ENCODE measurements at places on chromosomes 3 and 15.

- no peak for DNase-seq
Measured at GRCh38 chr3:151225040-151225975, 22.3 kb upstream of the GPR171 start.

DNA sequence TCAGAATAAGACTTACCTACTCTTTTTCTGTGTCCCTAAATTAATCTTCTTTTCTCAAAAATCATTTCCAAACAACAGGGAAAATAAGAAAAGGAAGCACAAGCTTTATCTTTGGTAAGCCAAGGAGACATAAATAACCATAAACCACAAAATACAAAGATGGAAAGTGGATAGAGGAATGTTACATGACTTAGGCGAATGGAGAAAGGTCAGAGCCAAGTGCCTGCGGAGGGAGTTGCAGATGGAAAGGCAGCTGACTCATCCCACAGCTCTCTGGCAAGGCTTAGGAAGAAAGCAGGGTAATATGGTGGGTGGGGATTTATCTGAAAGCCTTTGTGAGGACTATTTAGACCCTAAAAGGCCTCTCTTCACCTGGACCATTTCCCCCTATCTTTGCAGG is 72.8 kb downstream of the GALK2 start:
- no peak for DNase-seq

GRCh38 chr3:187290503-187290902 is 1.0 kb downstream of the MASP1 start:
- no peak for DNase-seq

- no peak for DNase-seq
Measured at GRCh38 chr15:74535388-74536084, 5.5 kb upstream of the ARID3B start.

- no peak for DNase-seq
Measured at GRCh38 chr3:140540262-140540661, 137.6 kb upstream of the TRIM42 start.

DNA sequence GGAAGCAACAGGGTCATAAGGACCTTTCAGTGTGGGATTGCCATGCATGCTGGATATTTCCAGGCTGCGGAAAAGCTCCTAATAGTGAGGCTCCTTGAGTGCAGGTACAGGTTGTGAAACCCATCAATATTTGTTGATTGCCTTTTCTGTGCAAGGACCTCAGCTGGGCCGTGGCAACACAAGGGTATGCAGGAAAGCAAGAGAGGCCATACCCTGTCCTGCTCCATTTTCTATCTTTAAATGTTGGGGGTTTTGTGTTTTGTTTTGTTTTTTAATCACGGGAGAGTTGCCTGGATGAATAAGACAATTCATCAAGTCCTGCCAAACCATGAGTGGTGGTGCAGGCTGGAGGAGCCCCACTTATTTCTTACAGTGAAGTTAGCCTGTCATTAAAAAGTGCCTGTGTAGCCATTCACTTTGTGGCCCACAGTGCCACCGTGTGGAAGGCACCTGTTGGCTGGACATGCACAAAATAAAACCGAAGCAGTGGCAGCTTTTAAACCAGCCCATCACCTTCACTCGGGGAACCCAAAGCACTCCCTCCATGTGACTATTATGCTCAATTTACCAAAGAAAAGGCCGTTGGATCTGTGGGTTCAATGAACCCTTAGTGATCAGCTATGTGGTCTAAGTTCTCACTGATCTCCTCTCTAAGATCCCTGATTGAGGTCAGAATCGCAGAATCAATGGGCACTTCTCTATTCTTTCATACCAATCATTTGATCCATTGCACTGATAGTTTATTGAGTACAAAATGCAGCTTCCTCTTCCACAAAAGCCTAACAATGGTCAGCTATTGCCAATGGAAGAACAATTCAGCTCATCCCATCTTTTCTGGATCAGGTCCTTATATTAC is 42.2 kb downstream of the CLDN18 start:
- DNase-seq, result peak; percentile 48

GRCh38 chr3:67083277-67083676 is 85.2 kb downstream of the KBTBD8 start:
- peak; percentile 49 for DNase-seq

DNA sequence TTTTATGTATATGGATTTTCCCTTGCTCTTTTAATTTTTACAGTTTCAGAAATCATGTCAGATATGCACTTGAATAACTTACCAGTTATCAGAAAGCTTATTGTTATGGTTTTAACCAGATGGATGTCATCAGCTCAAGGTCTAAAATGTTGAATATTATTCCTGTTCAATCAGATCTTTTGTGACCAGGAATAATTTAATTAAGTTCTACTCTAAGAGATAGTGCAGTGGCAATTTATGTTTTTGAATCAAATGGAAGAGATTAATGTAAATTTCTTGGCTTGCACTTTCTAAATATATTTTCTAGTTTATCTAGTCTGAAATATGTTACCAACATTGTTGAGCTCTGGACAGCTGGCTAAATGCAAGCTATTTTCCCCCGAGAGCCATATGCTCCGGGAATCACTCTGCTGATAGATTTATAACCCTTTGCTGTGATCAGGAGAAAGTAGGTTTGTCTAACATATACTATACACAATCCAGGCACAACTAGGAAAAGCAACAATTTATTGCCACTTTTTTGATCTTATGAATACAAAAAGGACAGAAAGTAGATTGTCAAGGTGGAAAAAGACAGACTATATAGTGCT is 76.8 kb upstream of the CD96 start:
- no peak for DNase-seq

DNA sequence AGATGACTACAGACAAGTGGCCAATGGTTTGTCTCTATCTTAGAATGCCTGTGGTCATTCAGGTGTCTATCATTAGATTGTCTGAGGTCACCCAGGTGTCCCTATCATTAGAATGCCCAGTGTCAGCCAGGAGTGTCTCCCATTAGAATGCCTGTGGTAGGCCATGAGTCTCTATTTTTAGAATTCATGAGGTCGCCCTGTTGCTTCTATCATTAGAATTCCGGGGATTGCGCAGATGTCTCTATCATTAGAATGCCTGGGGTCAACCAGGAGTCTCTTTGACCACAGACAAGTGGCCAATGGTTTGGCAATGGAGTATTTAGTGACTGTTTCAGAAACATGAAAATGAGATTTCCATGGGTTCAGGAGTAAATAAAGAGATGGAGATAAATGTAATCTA is 7.6 kb downstream of the RTP2 start:
- no peak for DNase-seq

- no peak for DNase-seq
Measured at GRCh38 chr3:184196536-184196935, 10.5 kb downstream of the ABCF3 start.

DNA sequence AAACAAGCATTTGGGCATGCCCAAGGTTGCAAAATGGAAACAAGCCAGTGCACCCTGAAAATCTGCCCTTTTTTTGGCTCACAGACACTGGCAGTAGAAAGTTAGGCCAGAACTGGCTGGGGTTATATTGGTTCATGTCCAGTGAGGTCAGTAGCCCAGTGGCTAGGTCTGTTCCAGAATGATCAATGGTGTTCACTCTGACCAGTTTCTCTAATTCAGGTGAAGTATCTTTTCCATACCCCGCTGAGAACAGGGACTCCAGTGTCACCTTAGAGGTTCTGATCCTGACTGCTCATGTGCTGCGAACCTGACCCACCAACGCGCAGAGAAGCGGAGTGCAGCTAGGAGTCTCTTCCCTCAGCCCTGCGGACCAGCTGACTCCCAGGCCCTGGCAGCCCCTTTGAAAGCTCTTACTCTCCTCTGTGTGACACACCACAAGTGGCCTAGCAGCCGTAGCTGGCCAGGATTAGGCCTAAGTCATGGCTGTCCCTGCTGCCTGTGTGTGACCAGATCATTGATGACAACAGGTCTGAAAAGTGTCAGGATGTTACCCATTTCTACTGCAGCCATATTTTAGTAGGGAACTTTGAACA is 123.5 kb downstream of the GHSR start:
- DNase-seq, result no peak

DNA sequence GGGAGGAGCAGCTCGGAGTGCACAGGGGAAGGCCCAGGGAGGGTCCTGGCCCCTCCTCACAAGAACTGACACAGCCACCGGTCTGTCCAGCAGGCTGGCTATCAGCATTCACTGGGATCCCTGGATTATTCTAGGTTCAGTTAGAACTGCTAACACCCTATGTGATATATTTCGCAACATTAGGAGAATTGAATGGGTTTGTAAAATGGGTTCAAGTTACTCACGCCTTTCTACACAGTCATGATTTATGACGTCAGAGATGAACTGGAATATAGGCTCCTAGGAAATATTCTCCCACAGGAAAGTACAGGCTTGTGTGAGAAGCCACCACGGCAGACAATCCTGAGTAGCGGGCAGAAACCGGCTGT is 969 bp upstream of the BSN start:
- no peak for DNase-seq

- DNase-seq, result peak; percentile 46
Measured at GRCh38 chr3:194003114-194004057, 132.6 kb upstream of the HES1 start.

- DNase-seq, result no peak
Measured at GRCh38 chr15:100244796-100245486, 96.8 kb downstream of the ADAMTS17 start.

DNA sequence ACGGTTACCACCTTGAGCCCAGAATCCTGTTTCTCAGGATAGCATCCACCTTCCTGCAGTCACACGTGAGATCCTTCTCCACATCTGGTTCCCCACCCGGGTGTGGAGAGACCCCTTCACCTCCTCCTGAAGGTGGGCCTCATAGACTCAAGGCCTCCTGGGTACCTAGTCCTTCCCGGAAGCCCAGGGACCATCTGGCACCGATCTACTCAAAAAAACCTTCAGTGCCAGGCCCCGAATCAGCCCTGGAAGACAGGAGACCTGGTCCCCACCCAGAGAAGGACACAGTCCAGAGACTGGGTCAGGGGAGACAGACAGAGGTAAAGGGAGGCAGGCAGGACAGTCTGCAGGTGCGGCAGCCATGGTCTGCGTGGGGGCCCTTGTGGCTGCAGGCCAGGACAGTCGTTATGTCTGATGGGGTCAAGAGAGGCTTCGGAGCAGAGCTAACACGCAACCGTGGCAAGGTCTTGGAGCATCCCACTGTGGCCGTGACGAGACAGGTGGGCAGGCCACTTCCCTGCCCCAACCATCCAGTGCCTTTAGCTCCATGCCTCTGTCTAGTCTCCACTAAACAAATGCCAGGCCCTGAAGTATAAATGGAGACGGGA is 112.2 kb upstream of the ABHD17C start:
- no peak for DNase-seq

- no peak for DNase-seq
Measured at GRCh38 chr3:181457190-181457589, 254.5 kb upstream of the SOX2 start.

GRCh38 chr3:137770835-137771399 is 6.8 kb downstream of the SOX14 start:
- peak; percentile 27 for DNase-seq

GRCh38 chr3:117763561-117763960 is 1054.0 kb downstream of the TUSC7 start:
- no peak for DNase-seq

GRCh38 chr3:177306252-177306651 is 109.0 kb upstream of the TBL1XR1 start:
- DNase-seq, result no peak

DNA sequence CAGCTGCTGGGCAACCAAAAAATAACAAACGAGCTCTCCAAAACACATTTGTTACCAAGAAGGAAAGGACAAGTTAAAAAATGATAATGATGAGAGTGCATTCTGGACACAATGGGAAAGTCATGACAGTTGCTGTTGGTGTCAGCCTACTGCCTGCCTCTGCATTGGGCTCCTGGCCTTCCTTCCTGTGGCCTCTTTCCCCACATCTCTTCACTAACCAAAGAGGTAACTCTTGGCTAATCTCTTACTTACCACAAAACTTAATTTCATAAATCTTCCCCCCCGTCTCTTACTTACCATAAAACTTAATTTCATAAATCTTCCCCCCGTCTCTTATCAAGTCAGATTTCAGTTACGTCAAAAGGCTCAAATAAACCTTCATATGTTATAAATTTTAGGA is 58.6 kb downstream of the AGTR1 start:
- DNase-seq, result no peak

DNA sequence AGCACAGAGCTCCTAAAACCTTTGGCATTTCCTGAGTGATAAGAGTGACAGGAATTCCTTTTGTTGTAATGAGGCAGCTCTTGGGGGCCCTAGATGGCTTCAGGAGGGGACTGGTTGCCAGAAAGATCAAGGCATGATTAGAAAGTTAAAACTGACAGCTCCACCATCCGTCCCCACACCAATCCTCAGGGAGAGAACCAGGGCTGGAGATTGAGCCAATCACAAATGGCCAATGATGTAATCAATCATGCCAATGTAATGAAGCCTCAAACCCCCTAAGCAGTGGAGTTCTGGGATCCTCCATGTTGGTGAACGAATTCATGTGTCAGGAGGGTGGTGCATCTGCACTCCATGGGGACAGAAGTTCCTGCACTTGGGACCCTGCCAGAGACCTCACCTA is 265.1 kb downstream of the OCA2 start:
- DNase-seq, result no peak

DNA sequence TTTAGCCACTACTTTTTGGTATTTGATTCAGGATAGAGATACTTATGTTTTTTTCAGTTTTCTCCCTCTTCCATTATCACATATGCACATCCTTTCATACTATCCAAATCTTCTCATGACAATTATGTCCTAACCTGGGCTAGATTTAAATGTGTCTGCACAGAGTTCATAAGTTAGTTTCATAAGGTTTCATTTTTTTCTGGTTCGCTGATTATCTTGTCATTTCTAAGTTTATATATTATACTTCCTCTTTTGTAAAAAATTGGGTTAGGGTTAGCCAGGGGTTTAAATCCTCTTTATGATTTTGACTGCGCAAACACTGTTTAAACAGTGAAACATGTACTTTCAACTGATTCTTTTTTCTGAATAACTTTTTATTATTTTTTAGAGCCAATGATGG is 148.6 kb downstream of the SST start:
- no peak for DNase-seq

GRCh38 chr15:93261845-93262244 is 172.8 kb upstream of the RGMA start:
- no peak for DNase-seq

DNA sequence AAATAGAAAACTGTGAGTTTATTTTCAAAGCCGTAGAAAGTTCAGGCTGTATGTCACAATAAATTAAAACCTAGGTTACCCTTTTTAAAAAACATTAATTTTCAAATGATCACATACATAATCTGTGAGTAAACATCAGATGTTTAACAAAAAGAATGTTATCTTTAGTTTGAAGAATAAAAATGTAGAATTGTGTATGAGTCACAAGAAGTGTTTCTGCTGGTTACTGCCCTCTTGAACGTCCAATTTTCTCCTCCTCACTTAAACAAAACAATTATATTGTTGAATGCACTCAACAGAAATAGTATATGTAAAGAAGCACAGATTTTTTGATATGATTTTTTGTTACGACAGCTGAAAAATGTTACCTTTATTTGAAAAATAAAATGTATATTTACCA is 855.1 kb downstream of the ROBO1 start:
- DNase-seq, result no peak

GRCh38 chr3:119783883-119784282 is 2.0 kb downstream of the NR1I2 start:
- DNase-seq, result no peak

- no peak for DNase-seq
Measured at GRCh38 chr3:143830063-143830462, 18.2 kb downstream of the SLC9A9 start.

Data from activated T-cell treated with anti-CD3 and anti-CD28 coated beads, Interleukin-2, amount 50 U/mL, for 48 hours (primary cell).